Right atrium auricular region (tissue), 2 donors: ENCODE measurements at places on chromosomes 1 and 21.

DNA sequence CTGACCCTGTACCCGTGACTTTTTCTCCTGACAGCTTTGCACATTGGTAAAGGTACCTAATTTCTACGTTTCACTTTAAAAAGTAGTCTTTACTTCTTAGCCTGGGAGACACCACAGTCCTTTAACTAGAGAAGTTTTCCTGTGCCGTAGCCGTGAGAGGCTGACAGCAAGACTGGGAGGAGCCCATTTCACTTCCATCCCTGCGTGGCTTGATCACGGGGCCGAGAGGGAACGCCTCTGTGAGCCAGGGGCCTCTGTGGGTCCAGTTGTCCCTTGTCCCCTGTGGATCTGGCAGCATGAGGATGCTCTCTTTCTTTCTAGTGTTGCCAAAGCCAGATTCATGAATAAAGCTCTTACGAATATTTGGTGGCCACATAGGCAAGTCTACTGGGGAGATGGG, 21.6 kb downstream of the PCP4 start:
- no peak for DNase-seq

GRCh38 chr21:44996501-44996921, 56.7 kb downstream of the SLX9 start:
- no peak for DNase-seq

GRCh38 chr1:111615870-111616715, 3.5 kb upstream of the RAP1A start:
- DNase-seq: no peak

DNA sequence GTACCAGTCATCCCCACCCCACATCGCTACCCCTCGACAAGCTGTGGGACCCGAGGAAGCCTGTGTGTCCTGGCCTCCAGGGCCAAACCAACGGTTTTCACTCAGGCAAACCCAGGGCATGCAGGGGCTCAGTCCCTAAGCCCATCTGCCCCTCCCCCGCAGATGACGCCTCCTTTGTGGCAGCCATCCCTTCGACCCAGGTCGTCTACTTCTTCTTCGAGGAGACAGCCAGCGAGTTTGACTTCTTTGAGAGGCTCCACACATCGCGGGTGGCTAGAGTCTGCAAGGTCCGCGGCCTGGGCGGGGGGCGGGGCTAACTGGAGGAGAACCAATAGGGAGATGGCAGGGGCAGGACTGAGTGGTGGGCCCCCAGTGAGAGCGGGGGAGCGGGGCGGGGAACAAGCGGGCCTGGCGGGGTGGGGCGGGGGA, 7.4 kb downstream of the SEMA4A start:
- DNase-seq: peak; percentile 94

DNA sequence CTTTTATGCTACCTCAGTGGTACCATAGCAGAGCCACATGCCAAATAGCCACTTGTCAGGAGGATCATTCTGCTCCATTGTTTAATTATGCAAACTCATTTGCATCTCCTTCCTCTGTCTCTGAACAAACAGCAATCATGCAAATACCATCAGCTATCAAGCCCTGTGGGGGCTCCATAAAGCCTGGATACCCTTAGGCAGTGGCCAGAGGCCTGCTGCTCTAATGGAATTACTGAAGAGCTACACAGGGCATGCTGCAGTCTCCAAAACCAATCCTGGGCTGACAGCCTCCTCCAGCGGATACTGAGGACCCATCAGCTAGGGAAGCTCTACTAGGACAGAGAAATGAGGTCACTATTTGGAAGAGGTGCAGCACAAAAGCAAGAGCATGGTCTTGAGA, 376.3 kb downstream of the KCNH1 start:
- no peak for DNase-seq

GRCh38 chr1:193462629-193463320, 276.4 kb upstream of the B3GALT2 start:
- no peak for DNase-seq

DNA sequence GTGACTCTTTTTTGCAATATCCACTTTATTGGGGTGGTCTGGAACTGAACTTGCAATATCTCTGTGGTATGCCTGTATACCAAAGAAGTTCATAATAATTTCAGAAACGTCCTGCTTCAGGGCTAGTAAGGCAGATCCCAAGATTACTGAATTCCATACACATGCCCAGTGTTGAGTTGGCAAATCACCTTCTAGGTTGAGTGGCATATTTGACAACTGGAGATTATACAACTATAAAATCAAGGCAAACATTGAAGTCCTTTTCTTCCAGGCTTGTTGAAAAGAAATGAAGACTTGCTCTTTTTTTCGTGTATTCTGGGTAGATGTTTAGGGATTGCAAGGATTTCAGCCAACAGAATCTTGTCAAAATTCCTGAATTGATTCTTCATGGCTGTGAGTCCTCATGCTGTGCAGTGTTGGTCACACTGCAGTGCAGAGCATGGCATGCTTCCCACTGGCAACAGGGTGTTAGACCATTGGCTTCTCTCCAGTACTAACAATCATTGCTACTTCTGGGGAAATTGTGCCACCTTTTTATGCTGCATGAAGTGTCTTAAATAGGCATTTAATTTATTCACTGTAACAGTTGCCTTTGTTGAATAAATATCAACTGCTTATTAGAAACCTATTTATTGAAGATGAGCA, 367.1 kb upstream of the ADGRL4 start:
- no peak for DNase-seq

GRCh38 chr1:59212706-59213105, 84.2 kb upstream of the FGGY start:
- DNase-seq: no peak

DNA sequence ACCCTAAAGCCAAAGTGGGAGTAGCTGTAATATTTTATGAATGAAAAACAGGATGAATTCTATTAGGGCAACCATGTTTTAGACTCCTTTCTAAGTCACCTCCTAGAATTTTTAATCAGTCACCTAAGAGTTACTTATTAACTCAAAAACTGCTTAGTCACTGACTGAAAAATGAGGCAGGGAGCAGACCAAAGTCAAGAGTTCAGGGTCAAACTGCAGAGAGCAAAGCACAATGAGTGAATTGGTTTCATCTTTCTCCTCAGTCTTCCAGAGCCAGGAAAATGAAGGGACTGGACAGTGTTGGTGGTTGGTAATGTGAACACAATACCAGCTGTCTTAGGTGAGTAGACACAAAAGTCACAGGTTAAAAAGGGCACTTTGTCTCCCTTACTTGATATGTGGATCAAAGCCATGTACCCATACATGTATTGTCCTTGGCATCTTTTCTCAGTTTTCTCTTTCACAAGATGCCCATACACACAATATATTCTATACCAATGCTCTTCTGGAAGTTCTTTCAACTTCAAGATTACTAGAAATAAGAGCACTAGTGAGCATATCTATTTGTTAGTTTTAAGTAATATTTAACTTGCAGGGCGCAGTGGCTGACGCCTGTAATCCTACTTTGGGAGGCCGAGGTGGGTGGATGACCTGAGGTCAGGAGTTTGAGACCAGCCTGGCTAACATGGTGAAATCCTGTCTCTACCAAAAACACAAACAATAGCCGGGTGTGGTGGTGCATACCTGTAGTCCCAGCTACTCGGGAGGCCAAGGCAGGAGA, 42.2 kb downstream of the ATP1B1 start:
- DNase-seq: no peak

DNA sequence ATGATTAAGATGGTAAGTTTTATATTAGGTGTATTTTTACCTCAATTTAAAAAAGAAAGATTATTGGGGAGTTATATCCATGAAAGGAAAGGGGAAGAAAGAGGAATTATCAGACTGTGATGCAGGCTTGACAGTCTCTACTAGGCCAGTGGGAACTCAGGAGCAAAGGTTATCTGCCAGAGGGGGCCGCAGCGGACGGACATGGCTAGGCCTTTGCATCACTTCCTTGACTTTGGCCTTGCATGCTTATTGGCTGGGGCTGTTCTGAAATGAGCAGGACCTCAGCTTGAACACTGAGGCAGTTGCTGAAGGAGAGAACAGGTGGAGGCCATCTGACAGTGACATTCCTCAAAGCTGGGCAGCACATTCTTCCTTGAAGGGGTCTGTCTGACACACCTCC, 150.9 kb downstream of the CYYR1 start:
- DNase-seq: no peak

DNA sequence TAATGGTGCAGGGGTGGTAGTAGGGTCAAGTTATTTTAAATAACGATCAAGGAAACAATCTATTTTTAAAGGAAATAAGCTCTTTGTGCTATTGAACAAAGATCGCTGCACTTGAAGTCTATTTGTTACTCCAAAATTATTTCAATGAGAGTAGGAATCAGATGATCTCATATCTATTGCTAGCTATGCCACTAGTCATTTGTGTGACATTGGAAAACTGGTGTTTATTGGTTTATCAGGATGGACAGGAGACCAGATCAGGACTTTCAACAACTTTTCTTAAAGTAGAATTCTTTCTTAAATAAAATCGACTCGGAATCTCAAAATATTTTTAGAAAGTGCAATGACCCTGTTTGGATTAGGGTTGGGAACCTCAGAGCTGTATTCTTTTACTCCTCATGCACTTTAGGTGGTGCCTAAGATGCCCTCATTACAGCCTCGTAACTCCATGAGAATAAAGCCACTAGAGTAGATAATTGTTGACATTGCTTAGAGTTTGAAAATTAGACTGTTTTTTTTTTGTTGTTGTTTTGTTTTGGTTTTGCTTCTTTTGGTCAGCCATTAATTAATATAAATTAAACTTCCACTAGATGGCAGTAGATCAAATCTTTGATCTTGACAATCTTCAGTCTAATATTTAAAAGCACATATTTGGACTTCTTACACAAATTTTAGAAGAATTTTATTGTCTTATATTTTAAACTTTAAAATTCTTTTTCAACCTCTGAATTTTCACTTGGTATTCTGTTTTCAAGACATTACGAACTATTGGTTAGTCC, 352.4 kb downstream of the USP25 start:
- DNase-seq: no peak

- DNase-seq: no peak
Observed at GRCh38 chr1:175377394-175377793, 184.8 kb upstream of the KIAA0040 start.

DNA sequence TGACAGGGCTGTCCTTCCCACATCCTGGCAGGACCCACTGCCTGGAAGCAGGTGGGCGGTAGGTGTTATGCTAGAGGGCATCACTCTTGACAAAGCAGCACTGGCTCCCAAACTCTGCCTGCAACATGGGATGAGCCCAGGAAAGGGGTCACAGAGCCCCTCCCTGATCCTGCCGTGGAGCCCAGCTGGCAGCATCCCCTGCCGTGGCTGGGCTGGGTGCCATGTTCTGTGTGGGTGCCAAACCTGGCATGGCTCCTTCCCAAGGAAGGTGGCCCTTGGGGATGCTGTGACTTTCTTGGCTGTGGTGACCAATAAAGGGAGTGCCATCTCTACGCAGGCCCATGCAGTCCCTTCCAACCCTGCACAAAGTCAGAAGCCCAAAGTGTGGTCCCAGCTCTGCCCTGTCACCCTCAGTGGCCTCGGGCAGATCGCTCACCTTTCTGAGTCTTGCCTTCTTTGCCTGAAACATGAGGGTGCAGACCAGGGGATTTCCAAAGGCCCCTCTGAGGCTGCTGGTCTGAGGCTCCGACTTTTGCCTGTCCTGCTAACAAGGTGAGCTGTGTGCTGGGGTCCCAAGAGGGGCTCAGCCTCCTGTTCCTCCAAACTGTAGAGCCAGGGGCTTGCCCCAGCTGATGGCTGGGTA, 6.0 kb downstream of the CDK18 start:
- DNase-seq: no peak

DNA sequence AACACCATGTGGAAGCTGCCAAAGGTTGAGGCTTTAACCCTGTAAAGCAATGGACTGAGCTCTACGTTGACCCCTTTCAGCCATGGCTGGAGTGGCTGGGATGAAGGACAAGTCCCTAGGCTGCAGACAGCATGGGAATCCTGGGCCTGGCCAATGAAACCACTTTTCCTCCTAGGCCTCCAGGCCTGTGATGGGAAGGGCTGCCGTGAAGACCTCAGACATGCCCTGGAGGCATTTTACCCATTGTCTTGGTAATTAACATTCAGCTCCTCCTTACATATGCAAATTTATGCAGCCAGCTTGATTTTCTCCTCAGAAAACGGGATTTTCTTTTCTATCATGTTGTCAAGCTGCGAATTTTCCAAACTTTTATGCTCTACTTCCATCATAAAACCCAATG, 214.5 kb downstream of the RGS7 start:
- no peak for DNase-seq

DNA sequence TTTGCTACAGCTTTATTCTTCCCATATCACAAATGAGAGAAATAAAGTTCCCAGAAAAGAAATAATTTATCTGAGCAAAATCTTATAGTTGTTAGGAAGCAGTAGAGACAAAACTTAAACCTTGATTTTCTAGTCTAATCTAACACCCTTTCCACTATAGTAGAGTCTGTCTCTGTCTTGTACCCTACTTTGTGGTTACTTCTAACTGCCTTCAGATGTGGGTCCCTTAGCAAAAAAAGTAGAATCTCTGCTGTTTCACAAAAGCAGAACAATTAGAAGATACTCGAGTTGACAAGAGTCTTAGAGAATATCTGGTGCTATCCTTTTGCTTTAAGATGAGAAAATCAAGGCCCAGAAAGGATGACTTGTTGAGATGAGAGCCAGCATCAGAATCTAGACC, 48.1 kb upstream of the FGGY start:
- no peak for DNase-seq

DNA sequence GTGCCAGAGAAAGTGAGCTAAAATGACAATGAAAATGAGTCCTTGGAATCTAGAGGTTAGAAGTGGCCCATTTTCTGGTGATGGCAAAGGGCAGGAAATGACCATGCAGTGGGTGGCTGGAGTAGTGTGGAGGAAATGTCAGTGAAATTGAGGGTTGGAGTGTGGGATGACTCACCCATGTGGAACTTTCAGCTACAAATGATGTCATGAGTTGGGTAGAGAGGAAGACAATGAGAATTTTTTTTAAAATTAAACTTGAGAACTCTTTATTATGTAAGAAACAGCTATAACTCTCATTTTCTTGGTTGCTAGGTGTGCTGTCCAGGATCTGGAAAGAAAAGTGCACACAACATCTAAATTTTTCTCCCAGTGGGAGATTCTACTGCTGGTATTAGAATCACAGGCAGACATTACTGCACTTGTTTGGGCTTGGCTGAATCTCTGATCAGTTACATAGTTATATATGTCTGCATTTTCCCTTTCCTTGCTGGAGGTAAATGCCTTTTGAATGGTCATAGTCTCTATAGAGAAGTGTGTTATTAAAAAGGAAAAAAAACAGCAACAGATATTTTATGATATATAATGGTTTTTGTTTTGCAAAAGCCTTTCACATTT, 56.8 kb upstream of the GNG12 start:
- no peak for DNase-seq

DNA sequence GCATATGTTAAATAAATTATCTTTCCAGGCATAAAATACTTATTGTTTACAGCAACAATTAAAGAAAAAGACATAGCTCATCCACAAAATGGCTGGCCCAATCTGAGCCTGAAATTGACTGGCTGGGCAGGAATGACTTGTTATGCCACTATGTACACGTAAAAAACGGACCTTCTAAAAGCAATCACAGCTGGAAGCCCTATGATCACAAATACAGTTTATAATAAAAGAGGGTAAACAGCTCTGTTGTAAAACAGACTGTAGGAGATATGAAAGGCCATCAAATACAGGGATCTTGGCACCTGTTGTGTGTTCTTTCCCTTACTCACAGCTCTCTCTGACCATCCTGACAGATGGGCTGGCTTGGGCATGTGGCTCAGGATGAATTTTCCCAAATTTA, 70.5 kb upstream of the DMRTA2 start:
- no peak for DNase-seq

- no peak for DNase-seq
Observed at GRCh38 chr1:109882288-109883245, 28.1 kb upstream of the CSF1 start.

- DNase-seq: no peak
Observed at GRCh38 chr1:177021687-177022086, 142.8 kb downstream of the ASTN1 start.

- DNase-seq: no peak
Observed at GRCh38 chr21:45699251-45699942, 55.9 kb downstream of the PCBP3 start.
